ENCODE measurements at places on chromosomes 12 and 14. TPM values are rescaled to one million over a fixed set of nuclear protein-coding genes. Genes with fewer than 3 reads are reported as not detected.

Gene FERMT2
- total RNA-seq: 217 TPM

Gene TROAP
- 6.2 TPM for total RNA-seq

Gene BICDL1
- total RNA-seq: not detected

Gene DPY19L2
- not detected for total RNA-seq

Gene PRIMA1
- 0.43 TPM for total RNA-seq

- no peak for DNase-seq
These were observed 131.1 kb upstream of the VRK1 start for GRCh38 chr14:96666088-96666487.

GRCh38 chr14:101992708-101993107 is 28.3 kb downstream of the DYNC1H1 start:
- no peak for DNase-seq

DNA sequence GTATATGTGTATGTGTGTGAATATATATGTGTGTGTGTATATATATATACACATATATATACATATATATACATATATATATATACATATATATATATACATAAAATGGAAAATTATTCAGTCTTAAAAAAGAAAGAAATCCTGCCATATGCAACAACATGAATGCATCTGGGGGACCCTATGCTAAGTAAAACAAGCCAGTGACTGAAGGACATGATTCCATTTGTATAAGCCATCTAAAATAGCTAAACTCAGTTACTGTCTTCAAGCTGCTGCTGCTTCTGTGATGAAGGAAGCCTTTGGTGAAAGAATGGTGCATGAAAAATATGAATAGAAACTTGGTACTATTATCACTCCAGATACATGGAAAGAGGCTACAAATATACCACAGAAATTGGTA is 118.6 kb downstream of the ATXN7L3B start:
- DNase-seq: no peak

GRCh38 chr12:109888179-109889020 is 8.1 kb upstream of the GLTP start:
- peak; percentile 98 for DNase-seq

GRCh38 chr12:54405106-54405505 is 14.0 kb downstream of the ITGA5 start:
- DNase-seq: no peak

DNA sequence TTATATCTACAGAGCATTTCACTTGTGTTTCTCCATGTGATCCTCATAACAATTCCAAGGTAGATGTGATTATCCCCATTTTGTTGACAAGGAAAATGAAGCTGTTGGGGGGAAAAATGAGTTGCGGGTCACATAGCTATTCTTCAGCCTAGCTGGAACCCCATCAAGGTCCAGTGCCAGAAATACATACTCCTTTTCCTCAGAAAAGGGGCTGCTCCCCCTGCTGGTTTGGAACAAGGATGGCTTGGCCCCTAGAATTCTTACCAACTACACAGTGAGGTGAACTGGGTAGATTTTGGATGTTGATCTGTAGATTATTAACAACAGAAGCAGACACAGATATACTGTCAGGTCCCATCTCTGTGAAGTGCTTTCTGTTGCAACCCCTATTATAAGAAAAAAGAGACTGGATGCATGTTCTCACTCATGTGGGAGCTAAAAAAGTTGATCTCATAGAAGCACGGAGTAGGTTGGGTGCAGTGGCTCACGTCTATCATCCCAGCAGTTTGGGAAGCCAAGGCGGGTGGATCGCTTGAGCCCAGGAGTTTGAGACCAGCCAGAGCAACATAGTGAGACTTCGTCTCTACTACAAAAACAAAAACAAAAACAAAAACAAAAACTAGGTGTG is 8.9 kb downstream of the IKZF4 start:
- peak; percentile 86 for DNase-seq

GRCh38 chr12:124390442-124391097 is 95.7 kb downstream of the RFLNA start:
- peak; percentile 94 for DNase-seq

GRCh38 chr12:68749443-68749842 is 3.5 kb downstream of the SLC35E3 start:
- DNase-seq: no peak

GRCh38 chr14:65864984-65865383 is 452.5 kb downstream of the FUT8 start:
- DNase-seq: no peak

GRCh38 chr14:50943261-50943942 is 881 bp downstream of the PYGL start:
- peak; percentile 54 for DNase-seq

- DNase-seq: no peak
These were observed 107.9 kb upstream of the WSCD2 start for GRCh38 chr12:108021141-108021540.

All from GM23248 (cell line).